Ovary (tissue), 10 donors: ENCODE measurements at places on chromosomes 1 and 21. TPM values are rescaled to one million over a fixed set of nuclear protein-coding genes. Genes with fewer than 3 reads are reported as not detected.

Gene CFH
- 438 TPM for total RNA-seq

GRCh38 chr21:44424608-44425306, 30.6 kb upstream of the LRRC3 start:
- H3K4me1 ChIP-seq, result no peaks in the 10 kb centered on the region
- H3K36me3 ChIP-seq, result no peaks in the 10 kb centered on the region
- H3K27ac ChIP-seq, result no peak overlapping the region
- no peaks in the 10 kb centered on the region for H3K27me3 ChIP-seq
- DNase-seq, result no peak

GRCh38 chr1:223700942-223701637, 11.2 kb upstream of the CAPN2 start:
- peak overlapping the region; percentile 39 for H3K27ac ChIP-seq
- H3K36me3 ChIP-seq, result no peaks in the 10 kb centered on the region
- H3K27me3 ChIP-seq, result no peaks in the 10 kb centered on the region
- peaks cover 12% of the 10 kb centered on the region for H3K4me1 ChIP-seq
- DNase-seq, result peak; percentile 67

- peaks cover 20% of the 10 kb centered on the region for H3K4me1 ChIP-seq
- H3K36me3 ChIP-seq, result no peaks in the 10 kb centered on the region
- DNase-seq, result no peak
- no peaks in the 10 kb centered on the region for H3K27me3 ChIP-seq
- H3K4me3 ChIP-seq, result no peak overlapping the region
Observed at GRCh38 chr1:91768120-91768519, 117.8 kb downstream of the TGFBR3 start.

DNA sequence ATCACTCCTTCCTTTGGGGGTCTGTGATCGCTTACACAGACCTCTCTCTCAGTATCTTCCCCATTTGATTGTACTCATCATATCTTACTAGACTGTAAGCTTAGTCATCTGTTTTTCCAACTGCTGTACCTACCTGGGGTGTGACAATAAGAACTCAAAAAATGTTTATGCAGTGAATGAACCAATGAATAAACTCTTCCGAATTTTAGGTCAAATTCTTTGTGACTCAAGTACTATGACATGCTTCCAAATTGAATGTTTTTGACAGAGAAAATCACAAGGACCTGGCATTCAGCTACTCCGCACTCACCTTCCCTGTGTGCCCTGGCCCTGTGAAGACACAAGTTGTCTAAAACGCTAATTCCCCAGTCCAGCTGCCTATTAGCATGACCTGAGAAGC, 42.1 kb downstream of the TMCO4 start:
- H3K4me1 ChIP-seq, result no peaks in the 10 kb centered on the region
- H3K27ac ChIP-seq, result no peak overlapping the region
- no peaks in the 10 kb centered on the region for H3K36me3 ChIP-seq
- H3K27me3 ChIP-seq, result no peaks in the 10 kb centered on the region

Gene FNBP1L
- 20.6 TPM for total RNA-seq

GRCh38 chr1:184028854-184029623, 8.5 kb downstream of the COLGALT2 start:
- H3K27me3 ChIP-seq, result no peaks in the 10 kb centered on the region
- no peak overlapping the region for H3K4me3 ChIP-seq
- DNase-seq, result no peak
- no peaks in the 10 kb centered on the region for H3K4me1 ChIP-seq
- H3K27ac ChIP-seq, result no peak overlapping the region
